Femur (tissue), 1 donor: ENCODE measurements at places on chromosomes 1 and 21.
A peak's percentile ranks its signal among the peaks of the same experiment; 100 is the strongest.

GRCh38 chr1:115440733-115441132, 102.7 kb upstream of the NGF start:
- no peak for DNase-seq

GRCh38 chr1:151159373-151159772, 2.9 kb downstream of the TNFAIP8L2 start:
- no peak for DNase-seq

DNA sequence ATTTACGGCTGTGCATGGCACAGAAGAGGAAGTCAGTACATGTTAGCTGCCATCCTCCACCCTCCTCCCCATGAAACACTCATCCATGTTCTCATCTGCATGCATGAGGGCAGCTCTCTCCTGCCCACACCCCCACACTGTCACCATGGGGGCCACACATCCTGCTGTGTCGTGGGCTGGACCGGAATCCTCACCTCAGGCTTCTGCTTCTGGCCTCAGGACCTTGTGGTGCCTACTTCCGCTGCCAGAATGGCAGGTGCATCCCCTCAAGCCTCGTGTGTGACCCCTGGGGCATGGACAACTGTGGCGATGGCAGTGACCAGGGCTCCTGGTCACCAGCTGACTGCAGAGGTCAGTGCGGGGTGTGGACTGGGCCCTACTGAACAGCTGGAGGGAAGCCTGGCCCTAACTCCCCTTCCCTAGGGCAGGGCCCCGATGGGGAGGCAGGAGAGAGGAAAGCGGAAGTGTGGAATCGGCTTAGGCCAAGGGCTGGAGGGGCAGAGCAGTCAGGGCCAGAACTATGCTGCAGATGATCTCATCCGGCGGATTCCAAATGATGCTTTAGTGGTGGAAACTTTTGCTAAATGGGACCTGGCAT, 3.8 kb downstream of the LDLRAD2 start:
- DNase-seq: peak; percentile 78

- DNase-seq: peak; percentile 88
Measured at GRCh38 chr1:54121482-54122134, 31.2 kb downstream of the CDCP2 start.

DNA sequence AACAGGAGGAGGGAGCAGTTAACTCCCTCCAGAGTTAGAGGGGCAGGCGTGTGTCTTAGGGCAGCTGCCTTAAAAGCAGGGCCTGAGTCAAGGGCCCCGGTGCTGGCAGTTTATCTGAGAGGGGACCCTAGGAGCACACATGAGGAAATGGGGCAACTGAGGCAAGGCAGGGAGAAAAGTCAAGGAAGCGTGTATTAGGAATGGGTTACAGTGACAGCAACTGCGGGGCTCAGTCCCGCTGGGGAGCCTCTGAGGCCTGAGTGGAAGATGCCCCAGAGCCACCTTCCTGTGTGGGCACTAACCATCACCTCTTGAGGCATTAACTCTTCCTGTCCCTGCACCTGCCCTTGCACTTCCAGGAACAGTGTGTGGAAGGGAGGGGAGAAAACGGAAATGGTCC, 276.3 kb downstream of the MATN1 start:
- no peak for DNase-seq

DNA sequence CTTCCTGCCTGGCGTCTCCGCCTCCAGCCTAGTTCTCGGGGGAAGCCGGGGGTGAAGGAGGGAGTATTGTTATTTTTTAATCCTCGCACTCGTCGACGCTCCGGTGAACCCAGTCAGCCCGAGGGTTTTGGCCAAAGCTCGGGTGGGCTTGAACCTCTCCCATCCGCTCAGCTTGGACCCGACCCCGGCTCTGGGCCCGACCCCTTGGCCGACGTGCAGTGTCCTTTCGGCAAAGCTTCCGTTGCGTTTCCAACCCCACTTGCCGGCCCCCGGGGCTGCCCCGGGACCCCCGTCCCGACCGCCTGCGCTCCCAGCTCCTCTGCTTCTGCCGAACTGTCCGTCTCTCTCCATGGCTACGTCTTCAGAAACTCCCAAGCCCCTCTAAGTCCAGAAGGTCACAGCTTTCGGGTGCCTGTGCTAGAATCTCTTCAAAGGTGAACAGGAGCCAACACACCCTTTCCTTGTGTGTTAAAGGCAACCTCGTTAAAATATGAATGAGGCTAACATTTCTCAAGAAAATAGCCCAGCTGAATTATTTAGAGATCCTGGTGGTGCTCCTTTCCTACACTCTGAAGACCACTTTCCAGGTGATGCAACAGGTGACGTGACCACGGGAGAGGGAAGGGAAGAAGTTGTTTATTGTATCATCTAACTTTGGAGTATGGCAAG, 647 bp downstream of the DESI2 start:
- no peak for DNase-seq

DNA sequence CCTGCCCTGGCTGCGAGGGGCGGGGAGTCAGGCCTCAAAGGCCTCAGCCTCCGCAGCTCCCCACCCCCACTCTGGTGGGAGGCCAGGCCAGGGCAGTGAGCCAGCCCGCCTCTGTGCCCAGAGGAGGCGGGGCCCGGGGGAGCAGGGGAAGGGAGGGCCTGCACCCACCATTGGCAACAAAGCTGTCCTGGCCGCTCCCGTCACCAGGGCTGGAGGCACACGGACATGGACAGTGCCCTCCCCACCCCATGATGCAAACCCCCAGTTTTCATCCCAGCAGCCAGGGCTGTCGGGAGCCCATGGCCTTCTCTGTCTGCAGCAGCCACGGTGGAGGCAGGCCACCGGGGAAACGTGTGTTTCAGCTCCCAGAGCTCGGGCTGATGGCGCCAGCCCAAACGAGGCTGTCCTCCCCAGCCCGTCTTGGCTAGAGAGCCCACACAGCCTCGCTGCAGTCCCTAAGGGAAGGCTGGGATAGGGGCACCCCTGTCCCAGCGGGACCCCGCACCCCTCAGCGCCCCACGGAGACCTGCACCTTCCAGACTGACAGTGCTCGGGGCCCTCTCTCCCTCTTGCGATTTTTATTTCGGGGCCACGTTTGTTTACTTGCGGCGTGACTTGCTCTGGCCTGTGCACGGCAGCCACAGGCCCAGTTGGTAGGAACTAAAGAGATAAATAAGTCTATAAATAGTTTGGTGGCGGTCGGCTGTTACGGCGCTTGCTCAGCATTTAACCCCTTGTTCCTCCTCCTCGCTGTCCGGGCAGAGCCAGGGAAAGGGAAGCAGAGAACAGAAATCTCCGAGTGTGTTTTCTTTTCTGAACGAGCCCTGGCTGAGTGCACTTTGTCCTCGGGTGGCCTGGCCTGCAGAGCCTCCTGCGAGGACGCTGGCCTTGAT, 101.8 kb downstream of the PRDM16 start:
- peak; percentile 85 for DNase-seq

DNA sequence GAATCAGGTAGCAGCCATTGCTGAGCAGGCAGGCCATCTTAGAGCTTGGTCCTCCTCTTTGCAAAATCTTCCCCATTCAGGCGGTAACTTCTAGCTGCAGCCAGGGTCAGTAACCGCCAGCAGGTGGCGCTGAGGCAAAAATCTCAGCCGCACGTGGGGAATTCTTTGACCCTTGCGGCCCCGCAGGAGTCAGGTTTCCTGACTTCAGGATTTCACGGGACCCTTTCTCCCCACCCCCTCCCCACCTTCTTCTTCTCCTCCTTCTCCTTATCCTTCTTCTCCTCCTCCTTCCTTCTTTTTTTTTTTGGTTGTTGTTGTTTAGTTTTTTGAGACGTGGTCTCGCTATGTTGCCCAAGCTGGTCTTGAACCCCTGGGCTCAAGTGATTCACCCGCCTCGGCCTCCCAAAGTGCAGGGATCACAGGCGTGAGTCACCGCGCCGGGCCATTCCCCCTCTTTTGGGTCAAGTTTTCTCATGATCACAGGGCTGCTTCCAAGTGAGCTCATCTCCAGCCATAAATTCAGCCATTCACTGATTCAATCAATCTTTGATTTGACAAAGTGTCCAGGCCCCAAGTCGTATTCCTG, 33.4 kb upstream of the TENT5B start:
- peak; percentile 66 for DNase-seq

GRCh38 chr21:26077521-26077920, 93.0 kb downstream of the APP start:
- DNase-seq: no peak

DNA sequence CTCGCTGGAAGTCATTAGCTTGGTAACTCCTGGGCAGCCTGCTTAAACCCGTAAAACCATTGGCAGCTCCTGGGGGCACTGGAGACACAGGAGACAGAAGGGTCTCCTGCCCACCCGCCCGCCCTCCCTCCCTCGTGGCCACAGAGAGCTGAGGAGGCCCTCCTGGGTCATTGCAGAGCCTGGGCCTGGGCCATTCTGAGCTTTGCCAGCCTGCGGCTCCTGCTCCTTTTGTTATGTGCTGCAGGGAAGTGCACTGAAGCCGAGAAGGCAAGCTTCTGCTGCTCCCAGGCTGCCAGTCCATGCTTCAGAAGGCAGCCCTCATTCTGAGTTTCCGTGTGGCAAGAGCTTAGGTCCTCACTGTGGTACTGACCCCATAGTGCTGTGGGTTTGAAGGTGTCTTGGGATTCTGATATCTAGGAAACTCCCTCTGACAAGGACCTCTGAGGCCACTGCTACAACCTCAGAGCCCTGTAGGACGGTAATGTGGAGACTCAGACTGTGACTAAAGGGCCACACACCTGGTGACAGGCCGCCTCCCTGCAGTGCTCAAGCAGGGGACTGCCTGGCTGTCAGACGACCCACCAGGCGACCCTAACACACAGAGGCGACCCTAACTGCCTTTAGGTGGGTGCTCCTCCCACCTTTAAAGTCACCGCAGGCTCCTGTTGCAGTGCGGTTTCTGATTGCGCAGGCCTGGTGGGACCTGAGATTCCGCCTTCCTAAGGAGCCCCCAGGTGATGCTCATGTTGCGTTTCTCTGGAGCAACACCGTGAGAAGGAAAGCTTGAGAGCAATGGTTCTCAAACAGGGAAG, 118.7 kb downstream of the IER5 start:
- DNase-seq: no peak

DNA sequence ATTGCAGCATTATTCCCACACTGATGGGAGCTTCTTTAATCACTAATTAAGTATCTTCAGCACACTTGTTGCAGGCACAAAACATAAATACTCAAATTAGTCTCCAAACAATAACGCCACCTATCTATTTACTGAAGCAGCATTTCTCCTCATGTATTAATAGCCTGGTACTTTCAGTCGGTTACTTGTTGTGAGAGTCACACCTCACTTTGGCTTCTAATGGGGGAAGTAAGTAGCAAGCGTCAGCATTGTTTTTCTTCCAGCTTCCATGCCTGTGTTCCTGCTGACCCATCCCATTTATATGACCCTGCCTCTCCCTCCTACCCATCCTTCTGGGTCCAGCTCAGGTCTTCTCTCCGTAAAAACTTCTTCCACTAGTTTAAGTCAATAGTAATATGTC, 31.9 kb upstream of the DENND1B start:
- DNase-seq: no peak

DNA sequence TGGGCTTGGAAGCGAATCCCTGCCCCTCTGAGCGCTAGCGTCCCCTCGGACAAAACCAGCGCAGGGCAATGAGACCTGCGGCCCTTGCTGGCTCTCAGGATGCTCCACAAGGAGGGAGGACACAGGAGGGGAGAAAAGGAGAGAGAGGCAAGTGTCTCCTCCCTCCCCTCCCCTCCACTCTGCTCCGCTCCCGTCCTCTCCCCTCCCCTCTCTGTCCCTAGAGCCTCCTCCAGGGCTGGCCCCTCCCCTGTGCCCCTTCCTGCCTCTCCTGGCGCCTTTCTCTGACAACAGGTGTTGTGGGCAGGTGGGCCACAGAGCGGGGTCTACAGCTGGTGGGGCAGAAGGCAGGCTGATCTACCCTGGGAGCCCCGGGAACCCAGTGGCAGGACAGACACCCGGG, 35.2 kb downstream of the TP73 start:
- DNase-seq: no peak

DNA sequence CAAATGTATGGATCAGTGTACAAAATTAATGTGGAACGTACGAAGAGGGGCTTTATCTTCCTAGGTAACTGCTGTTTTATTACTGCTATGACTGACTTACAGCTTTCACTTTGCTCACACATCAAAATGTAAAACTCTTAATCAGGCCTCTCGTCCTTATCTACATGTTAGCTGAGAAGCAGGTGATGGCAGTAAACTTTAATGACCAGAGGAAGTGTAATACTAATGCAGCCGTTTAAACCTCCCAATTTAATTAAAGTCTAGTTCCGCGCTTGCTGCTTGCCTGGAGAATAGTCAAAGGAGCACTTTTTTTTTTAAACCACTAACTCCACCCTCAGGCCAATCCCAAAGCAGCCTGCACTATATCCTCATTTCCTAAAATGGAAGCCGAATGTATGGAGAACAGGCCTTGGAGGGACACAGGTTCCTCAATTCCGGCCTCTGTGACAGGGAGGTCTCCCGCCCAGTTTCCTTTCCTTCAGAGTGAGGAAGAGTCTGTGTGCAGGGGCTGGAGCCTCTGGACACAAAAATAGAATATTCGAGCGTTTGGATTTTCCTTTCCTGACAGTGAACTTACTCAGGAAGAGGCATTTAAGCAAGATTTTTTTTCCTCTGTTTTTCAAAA, 36.7 kb upstream of the RASAL2 start:
- peak; percentile 44 for DNase-seq

GRCh38 chr1:224375059-224375458, 18.4 kb downstream of the CNIH4 start:
- no peak for DNase-seq

DNA sequence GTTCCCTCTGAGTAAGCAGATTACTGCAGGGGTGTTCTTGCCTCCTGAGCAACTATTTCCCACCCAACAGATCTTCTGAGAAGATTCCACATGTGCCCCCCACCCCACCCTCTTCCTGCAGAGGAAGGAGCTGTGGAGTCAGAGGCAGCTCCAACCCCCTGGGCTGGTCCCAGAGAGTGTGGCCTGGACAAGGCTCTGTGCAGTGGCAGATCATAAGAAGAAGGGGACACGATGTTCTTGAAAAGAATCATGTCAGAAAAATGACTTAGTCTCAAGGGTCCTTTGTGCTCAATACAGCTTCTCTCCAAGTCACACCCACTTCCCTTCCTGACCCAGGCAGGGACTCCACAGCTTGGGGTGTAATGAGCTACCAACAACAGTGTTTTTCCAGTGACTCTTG, 95.2 kb downstream of the SYF2 start:
- DNase-seq: no peak

GRCh38 chr1:154405747-154406571, 816 bp downstream of the IL6R start:
- peak; percentile 63 for DNase-seq

DNA sequence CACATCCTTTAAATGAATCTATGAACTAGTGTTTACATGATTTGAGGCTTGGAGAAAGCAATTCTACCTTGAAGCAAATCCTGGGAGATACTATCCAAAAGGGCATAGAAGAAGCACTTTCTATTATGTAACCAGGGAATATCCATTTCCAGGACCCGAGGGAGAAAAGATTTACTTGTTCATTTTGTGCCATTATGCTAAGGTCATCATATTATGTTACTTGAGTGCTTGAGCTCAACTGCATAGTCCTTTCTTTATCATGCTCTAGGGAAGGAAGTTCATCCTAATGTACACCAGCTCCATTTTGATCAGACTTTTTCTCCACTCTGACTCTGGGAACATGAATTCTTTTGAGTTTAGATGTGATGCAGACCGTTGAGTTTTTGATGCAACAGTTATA, 188.6 kb upstream of the SNX7 start:
- DNase-seq: no peak

GRCh38 chr1:225848030-225848955, 33.9 kb downstream of the TMEM63A start:
- no peak for DNase-seq
